Mesothelial cell of epicardium (in vitro differentiated cells): ENCODE measurements at places on chromosomes 3 and 15. TPM values are rescaled to one million over a fixed set of nuclear protein-coding genes. Genes with fewer than 3 reads are reported as not detected.

The ITGA11 gene
- 2.3 to 3.5 TPM (median 2.7 TPM) in 3 replicates for total RNA-seq

The SATB1 gene
- 72.6 to 81.4 TPM (median 76.7 TPM) in 3 replicates for total RNA-seq

The CCR8 gene
- not detected in 3 replicates for total RNA-seq

The PCSK6 gene
- total RNA-seq = 3.7 to 4.5 TPM (median 3.7 TPM) in 3 replicates

The CLCN2 gene
- total RNA-seq = 16.6 to 17.0 TPM (median 16.9 TPM) in 3 replicates

The CMSS1 gene
- total RNA-seq = 30.0 to 34.0 TPM (median 33.7 TPM) in 3 replicates
